ENCODE measurements at places on chromosomes 1 and 21. TPM values are rescaled to one million over a fixed set of nuclear protein-coding genes. Genes with fewer than 3 reads are reported as not detected.
A peak's percentile ranks its signal among the peaks of the same experiment; 100 is the strongest.

HOOK1 gene
- not detected for total RNA-seq

CFAP107 gene
- total RNA-seq: not detected

HSD11B1 gene
- total RNA-seq: 0.32 TPM

RGS8 gene
- total RNA-seq: not detected

MAP3K21 gene
- total RNA-seq: 2.6 TPM

SLC2A5 gene
- 13.9 TPM for total RNA-seq

ERO1B gene
- total RNA-seq: 5.1 TPM

CAMK2N1 gene
- 1.9 TPM for total RNA-seq

DCST1 gene
- total RNA-seq: not detected

ATAD3C gene
- total RNA-seq: not detected

ETV3L gene
- total RNA-seq: not detected

MPZ gene
- 2.4 TPM for total RNA-seq

DNA sequence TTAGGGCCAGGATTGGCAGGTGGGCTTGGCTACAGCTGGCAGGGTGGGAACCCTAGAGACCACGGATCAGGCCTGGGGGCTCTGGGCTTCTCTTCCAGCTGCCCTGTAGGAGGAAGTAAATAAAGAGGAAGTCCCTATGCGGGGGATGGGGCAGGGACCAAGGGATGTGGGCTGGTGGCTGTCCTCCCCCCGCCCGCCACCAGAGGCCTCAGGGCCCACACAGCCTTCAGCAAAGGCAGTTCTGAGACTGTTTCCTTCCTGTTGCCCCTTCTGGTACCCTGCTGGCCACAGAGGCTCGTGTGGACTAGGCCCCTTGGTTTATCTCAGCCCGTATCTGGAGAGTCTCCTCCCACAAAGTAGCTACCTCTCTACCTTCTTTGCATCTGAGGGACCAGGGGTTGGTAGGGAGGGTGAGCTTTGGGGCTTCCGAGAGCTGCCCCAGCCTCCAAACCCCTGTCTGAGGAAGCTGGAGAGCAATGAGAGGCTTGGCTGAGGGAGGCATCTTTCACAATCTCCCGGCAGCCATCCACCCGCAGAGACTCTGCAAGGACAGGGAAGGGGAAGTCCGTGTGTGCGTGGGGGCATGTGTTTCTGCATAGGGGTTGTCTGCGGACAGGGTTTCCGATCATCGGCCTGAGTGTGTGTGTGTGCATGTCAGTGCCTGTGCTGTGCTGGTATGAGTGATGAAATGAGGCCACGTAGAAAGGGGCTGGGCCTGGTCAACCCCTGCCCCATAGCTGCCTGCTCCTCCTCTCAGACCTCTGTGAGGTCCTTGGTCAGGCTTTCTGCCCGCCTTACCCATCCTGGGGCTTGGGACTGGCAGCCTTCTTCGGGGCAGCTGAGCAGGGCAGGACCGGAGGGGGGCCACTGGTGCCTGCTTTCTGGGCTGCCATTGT is 12.5 kb downstream of the RPS6KA1 start:
- DNase-seq: peak; percentile 90

GRCh38 chr1:55506740-55507577 is 291.8 kb upstream of the USP24 start:
- no peak for DNase-seq

- no peak for DNase-seq
Measured at GRCh38 chr1:30192969-30193630, 530.3 kb downstream of the MATN1 start.

DNA sequence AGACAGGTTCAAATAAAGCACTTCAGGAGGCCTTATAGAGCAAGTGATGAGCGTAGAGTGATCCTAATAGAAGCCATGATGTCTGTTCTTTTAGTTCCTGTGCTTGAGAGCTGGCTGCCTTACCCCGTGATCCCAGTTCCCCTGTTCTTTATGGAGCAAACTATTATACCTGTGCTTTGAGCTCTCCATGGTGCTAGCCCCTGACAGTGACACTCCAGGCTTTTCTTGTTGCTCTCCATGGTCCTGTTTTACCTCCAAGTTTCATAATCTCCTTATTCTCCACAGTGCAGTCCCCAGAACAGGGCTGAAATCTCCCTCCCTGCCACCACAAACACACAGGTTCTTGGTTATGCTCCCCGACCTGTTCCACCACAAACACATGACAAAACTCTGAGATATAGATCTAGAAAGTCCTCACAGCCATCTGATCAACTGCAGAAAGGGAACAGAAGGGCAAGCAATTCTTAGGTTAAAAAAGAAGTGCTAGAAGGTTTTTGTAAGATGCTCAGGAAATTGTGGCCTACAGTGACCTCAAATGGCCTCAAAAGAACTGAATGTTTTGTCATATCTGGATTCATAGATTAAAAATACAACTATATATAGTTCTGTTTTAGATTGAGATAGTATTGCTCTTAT is 6.0 kb downstream of the CADM3 start:
- no peak for DNase-seq

DNA sequence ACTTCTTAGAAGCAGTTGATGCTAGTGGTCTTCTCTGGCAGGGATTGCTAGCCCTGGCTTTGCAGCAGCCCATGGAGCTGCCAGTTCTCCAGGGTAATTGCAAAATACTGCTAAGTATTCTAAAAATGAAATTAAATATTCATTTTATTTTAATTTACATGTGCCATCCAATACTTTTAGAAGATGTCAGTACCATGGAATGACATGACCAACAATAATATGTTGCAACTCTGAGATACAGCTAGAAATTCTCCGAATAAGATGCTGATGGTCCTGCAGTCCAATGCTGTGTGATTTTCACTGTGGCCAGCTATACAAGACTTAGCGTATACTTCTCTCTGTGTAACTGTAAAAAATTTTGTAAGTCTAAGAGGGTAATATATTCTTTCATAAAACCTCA is 20.0 kb upstream of the WARS2 start:
- DNase-seq: no peak

- DNase-seq: no peak
Measured at GRCh38 chr1:6485168-6486101, 6.0 kb downstream of the PLEKHG5 start.

DNA sequence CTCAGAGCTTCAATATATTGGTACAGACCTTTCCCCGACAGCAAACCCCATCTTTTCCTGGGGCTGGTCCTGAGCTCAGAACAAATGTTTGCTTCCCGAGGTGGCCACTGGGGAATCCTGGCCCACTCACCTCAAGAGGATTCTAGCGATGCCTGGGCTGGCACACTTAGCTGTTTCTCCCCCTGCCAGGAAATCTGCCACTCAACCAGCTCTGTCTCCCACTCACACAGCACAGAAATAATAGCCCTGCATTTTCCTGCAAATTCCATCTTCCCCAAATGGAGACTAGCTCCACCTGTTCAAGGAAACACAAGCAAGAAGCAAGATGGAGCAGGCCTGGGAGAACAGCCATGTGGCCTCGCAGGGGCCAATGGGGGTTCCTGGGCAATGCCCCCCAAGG is 21.1 kb downstream of the KCNN3 start:
- DNase-seq: no peak

DNA sequence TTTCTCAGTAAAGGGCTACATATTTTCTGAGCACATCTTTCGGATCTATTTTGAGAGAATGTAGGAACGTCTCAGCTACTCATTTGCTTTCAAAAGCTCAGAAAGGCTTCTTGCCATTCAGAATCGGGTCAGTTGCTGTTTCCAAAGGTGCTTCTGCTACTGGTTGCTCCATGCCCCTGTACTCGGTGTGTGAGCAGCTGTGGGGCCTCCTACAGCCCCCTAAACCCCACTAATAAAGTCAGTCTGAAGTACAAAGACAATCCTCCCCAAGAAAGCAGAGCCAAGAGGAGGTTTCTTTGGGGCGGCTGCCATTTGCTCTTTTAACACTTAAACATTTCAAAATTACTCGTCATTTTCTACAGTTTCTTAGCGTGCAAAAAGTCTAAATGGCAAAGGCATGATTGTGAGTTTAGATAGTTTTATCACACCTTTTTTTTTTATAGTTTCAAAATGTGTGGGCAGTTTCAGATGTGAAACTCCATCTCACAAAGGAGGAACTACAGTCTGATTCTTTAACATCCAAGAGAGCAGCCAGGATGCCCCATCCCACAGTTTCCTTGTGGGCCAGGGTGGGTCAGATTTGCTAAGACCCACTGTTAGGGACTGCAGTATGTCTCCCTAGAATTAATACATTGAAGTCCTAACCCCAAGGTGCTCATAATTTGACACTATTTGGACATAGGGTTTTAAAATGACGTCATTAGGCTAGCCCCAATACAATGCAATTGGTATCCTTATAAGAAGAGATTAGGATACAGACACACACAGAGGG is 4.1 kb downstream of the RUNX1 start:
- DNase-seq: no peak

DNA sequence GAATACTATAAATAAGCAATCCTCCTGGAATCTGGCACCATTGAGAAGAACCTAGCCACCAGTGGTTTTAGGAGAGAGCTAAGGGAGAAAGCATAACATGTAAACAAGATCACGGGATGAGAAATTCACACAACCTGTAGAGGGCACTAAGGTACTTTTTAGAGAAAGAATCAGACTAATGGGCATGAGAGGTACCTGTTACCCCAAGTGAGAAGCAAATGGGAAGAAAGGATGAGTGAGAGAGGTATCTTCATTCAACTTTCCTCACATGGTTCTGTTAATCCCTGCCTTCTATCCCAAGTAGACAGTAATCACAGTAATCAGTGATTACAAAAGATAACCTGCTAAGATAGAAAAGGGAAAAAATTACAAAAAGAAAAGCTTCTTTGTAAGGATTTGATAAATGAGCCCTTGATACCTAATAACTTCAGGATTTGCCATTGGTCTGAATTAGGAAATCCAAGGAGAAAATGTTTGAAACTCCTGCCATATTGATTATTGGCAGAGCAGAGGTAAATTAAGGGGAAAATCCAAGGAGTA is 251.1 kb upstream of the ADGRL2 start:
- DNase-seq: no peak

GRCh38 chr1:58941471-58942289 is 157.8 kb upstream of the JUN start:
- DNase-seq: no peak

DNA sequence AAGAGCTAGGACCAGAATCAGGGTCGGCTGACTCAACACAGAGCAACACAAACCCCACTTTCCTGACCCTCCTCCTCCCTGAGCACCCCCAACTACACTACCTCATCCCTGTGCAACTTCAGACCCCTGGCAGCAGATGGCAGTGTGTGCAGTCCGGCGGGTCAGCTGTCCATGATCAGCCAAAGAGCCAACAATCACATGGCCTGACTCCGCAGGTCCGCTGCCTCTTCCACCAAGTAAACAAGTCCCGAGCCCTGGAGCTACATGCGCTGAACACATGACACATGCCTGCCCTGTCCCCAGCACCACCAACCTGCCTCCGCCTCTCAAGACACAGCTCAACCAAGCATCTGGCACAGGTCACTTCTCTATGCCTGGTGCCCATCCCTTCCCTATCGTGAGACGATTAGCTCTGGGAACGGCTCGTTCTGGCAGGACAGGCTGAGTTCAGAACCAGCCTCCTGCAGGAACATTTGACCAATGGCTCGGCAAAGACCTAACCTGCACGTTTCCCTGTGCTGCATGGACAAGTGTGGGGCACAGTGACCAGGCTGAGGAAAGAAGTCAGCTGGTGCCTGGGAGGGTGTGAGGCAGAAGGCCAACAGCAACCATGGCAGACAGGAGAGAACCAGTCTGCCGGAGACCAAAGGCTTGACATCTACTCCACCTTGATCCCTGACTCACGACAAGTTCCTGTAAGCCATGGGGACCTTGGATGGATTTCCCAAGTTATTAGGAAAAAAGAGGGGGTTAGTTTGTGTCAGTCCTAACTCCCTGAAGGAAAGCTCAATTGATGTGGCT is 60.3 kb downstream of the CD46 start:
- DNase-seq: peak; percentile 85

DNA sequence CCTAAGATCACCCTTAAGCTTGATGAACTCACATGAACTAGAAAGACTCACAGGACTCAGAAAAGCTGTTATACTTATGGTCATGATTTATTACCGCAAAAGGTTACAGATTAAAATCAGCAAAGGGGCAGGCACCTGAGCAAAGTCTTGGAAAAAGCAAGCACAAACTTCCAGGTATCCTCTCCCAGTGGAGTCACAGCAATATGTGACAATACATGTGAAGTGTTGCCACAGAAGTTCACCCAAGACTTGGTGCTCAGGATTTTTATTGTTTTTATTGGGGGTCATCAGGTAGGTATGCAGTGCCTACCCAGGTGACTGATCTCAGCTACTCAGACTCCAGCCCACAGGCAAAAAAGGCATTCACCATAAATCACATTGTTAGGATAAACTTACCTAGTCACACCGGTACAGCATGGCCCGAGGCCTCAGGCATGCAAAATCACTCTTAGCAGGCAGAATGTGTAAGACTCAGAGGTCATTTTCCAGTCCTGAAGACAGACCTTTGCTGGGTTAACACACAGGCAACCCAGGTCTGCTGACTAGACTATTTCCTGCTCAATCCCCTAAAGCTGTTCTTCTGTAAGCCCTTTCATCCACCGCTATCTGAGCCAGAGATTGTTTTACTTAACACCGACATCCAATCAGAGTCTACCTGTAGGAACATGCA is 55.6 kb downstream of the SSX2IP start:
- no peak for DNase-seq

GRCh38 chr21:45954261-45954660 is 27.3 kb upstream of the COL6A1 start:
- DNase-seq: no peak

DNA sequence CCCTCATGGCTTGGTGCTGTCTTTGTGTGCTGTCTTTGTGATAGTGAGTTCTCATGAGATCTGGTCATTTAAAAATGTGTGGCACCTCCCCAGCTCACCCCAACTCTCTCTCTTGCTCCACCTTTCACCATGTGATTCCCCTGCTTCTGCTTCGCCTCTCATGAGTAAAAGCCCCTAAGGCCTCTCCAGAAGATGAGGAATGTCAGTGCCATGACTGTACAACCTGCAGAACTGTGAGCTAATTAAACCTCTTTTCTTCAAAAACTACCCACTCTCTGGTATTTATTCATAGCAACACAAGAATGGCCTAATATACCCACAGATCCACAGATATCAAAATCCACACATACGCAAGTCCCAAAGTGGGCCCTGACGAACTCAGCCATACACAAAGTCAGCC is 88.9 kb upstream of the PPP2R5A start:
- no peak for DNase-seq

- no peak for DNase-seq
Measured at GRCh38 chr1:244226435-244226834, 175.4 kb downstream of the ZBTB18 start.
